ENCODE measurements at places on chromosomes 12 and 14. TPM values are rescaled to one million over a fixed set of nuclear protein-coding genes. Genes with fewer than 3 reads are reported as not detected.

- no peak for DNase-seq
Measured at GRCh38 chr14:90660865-90661570, 155.2 kb downstream of the TTC7B start.

GRCh38 chr14:62304257-62304656, 542.0 kb downstream of the SNAPC1 start:
- DNase-seq, result no peak

DNA sequence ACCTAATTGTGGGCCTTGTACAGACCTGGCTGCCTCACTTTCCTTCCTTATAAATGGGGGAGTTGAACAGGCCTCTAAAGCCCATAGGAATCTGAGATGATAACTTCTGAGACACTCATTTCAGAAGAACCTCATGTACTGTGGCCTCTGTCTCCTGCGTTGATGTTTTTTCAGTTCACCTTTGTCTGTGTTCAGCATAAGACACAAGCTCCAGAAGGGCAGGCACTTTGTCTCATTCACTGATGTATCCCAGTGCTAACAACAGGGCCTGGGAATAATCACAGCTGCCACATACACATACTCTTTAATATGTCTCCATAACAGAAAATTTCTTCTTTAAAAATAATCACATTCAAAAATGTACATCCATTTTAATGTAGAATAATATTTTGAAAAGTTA, 3.3 kb downstream of the FGD6 start:
- DNase-seq, result no peak

DNA sequence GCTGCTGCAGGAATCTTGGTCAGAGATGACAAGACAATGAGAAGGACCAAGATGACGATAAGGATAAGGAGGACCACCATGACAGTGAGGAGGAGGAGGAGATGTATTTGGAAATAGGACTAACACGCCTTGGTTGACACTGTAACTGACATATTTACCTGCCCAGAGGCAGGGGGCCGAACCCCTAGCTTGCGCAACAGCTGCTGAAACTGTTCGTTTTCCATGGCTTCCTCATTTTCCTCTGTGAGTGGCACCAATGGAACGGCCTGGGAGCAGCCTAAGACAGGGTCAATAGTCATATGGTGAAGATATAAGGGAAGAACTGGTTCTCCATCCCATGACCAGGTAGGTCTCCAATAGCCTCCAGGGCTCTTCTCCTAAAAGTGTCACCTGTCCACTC, 28.8 kb downstream of the TIMELESS start:
- no peak for DNase-seq

The ADAM20 gene
- 0.88 TPM for total RNA-seq

The PLBD1 gene
- 0.21 TPM for total RNA-seq

DNA sequence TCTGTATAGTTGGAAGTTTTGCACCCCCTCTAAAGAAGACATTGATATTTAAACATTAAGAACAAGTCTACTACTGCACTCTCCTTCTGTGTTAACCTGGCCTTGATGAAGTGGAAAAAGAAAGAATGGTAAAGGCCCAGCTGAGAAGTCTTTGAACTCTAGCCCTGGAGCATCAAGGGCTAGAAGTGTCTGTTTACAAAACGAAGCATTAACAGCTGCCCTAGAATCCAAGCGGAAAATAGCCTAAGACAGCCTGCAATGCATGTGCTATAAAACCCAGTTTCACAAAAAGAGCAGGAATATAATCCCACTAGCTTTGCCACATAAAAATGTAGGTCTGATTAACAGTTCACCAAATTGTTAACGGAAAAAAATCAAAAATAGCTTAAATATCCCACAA, 60.5 kb downstream of the NUMB start:
- peak; percentile 61 for DNase-seq

- DNase-seq, result no peak
Measured at GRCh38 chr12:93460902-93461301, 6.4 kb upstream of the MRPL42 start.

GRCh38 chr12:97168804-97169203, 261.7 kb downstream of the NEDD1 start:
- no peak for DNase-seq

The ANKRD33 gene
- not detected for total RNA-seq

GRCh38 chr12:43277651-43278540, 274.1 kb downstream of the ADAMTS20 start:
- no peak for DNase-seq

The CARMIL3 gene
- total RNA-seq, result 0.19 TPM

GRCh38 chr12:39441189-39441962, 1.5 kb downstream of the KIF21A start:
- DNase-seq, result no peak

DNA sequence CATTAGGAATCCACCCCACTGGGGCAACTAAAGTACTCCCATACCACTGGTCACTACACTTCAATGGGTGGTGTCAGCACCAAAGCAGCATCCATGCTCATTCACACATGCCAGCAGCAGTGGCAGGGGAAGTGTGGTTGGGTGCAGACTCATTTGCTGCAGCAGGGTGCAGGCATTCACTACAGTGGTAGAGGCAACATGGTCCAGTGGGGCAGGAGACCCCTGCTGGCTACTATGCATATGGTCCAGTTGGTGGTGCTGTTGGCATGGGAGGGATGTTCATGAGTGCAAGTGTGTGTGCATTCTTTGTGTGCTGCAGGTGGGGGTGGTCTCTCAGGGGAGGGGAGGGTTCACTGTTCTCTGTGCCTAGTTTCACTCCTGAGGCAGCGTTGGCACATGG, 908.4 kb upstream of the NOVA1 start:
- no peak for DNase-seq

DNA sequence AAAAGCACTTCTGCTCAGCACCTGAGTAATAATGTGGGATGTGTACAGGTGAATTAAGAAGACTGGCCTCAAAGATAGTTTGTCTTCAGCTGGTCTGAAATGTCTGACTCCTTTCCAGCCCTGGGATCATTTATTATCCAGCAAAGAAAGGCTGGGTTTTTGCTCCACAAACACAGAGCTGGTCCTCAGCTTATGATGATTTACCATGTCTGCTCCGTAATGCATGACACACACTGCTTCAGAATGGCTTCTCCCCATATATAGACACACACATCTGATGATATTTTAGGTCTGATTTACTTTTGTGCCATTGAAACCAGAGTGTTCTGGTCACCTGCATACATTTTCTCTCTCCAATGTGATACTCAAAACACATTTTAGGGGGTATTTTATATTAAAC, 225.0 kb downstream of the SLC25A21 start:
- DNase-seq, result no peak

- DNase-seq, result no peak
Measured at GRCh38 chr12:100718187-100718586, 76.4 kb upstream of the ANO4 start.

DNA sequence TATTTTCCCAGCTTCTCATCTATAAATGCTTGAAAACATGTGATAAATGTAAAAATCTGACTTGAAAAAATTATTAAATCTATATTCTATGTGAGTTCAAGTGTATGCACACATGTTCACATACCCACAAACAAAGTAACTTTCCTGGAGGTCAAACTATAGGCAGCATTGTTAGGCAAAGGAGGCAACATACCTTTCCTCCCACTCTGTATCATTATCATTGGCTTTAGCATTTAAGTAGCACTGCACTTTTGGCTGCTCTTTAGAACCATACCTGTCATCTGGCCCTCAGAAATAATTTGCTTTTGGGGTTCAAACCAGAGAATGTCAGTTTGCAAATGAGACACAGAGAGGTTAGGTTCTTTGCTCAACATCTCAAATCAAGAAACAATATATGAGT, 102.4 kb upstream of the CCDC196 start:
- no peak for DNase-seq

GRCh38 chr12:114425031-114425626, 19.2 kb upstream of the TBX5 start:
- no peak for DNase-seq

DNA sequence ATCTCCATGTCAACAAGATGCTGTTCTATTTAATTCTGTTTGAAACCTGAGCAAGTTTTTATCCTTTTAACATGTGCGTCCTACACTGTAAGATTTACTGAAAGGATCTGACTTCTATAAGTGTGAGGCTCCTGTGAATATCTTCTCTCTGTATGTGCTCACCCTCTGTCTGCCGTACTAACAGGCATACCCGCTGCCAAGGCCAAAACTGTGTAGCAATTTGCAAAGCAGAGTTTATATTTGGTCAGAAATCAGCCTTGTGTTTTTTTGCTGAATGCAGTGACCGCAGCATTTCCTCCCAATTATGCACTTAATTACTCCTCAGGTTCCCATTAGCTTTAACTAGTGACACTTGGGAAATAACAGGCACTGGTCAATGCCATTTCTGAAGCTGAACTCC, 12.3 kb downstream of the CHST11 start:
- DNase-seq, result no peak

- no peak for DNase-seq
Measured at GRCh38 chr14:91521061-91521640, 11.0 kb upstream of the PPP4R3A start.

DNA sequence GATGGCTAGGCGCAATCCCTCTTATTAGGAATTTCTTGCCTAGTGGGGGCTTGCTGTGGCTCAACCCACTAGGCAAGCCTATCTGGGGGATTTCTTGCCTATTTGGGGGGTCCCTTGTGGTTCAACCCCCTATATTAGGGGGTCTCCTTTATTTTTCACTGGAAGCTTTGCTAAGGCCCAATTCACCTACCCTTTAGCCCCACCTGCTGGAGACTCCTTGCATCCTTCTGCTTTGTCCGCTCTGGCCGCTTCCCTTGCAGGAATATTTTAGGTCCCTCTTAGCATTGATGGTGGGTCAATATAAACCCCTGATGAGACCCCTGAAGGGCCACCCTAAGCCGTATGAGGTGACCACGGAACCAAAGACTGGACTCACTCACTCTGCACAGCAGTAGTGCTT, 1552.1 kb downstream of the AACS start:
- no peak for DNase-seq

DNA sequence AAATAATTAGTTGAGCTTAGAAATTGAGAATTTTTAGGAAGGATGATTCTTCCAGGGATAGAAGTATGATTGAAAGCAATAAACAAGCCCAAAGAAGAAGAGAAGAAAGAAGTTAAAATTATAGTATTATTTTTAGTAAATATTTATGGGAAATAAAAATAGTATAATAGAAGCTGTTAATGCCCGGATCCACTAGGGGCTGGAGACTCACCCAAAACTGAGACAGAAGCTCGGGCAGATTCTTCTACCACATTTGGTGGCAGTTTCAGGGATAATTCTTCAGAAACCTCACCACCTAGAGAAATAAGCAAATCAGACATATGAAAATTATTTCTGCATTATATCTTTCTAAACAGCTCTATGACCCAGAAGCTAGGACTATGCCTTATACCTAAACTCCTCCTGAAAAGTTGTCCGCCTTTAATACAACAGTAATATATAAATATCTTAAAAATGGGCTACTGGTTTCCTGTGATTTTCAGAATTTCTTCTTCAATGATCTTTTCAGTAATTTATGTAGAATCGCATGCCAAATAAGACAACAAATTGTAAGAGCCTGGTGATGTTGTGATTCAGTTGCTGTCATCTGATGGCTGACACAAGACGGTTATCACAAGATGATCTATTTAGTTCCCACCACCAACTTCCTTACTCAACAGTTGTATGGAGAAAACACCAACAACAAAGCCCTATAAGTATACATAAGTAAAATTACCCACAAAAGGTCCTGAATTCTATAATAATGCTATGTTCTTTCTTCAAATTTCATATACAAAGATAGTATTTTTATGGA, 35.6 kb downstream of the A2M start:
- no peak for DNase-seq

- DNase-seq, result no peak
Measured at GRCh38 chr12:25771476-25771875, 187.0 kb upstream of the RASSF8 start.

- no peak for DNase-seq
Measured at GRCh38 chr14:24309538-24310264, at the start of gene LTB4R2. TSS of gene LTB4R2 (plus strand) at chr14:24310140. CDS start at chr14:24310665, 525 bp downstream.

The SMCO2 gene
- total RNA-seq, result not detected

- DNase-seq, result no peak
Measured at GRCh38 chr14:67817750-67818438, 1.5 kb upstream of the ZFYVE26 start.

GRCh38 chr14:35046751-35047536, 872 bp downstream of the FAM177A1 start:
- DNase-seq, result no peak

DNA sequence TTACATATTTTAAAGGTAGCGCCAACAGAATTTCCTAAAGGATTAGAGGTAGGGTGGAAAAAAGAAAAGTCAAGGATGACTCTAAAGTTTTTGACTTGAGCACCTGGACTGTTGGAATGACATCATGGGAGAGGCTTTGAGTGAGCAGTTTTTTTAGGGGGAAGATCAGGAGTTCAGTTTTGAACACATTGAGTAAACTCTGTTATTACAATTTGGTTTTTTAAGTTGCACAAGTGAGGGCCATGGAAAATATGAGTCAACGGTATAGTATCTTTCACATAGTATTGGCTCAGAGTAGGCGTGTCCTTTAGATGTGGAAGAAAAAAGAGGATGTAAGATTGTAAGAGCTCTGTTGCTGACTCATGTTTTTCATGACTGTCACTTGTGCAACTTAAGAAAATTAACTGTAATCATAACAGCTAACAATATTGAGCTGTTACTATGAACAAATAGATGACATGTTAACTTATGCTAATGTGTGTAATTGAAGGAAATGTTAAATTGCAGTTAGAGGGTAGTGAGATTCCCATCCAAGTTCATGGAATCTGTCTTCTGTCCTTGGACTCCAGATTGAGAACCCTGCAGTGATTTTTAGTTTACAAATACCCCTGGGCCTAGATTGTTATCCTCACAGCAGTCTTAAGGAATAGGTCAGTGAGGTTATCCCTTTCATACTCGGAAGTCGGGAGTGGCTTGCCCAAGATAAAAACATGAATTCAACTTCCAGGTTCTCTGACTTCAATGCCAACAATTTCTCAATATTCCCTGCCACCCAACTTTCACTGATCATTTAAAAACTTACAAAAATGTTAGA, 48.2 kb upstream of the ATP2B1 start:
- DNase-seq, result peak; percentile 62

GRCh38 chr14:68191567-68192321, 372.2 kb downstream of the RAD51B start:
- peak; percentile 78 for DNase-seq

- no peak for DNase-seq
Measured at GRCh38 chr14:24194873-24195185, 412 bp downstream of the TM9SF1 start.

GRCh38 chr14:79342942-79343341, 868.4 kb downstream of the DIO2 start:
- DNase-seq, result no peak

DNA sequence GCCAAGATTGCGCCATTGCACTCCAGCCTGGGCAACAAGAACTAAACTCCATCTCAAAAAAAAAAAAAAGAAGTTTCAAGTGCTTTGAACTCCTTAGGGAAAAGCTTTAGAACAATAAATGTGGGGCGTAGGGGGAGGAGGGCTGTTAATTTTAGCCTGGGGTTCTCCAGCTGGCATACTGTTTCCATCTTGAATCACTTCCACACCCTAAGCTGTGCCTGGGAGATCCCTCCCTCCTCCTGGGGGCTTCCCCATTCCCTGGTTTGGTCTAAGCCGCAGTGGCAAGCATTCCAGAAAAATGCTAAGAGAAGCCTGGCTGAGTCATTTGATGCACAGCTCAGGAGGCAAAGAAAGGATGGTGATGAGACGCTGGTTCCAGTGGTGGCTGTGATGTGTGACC, 2.3 kb upstream of the ZNF384 start:
- peak; percentile 75 for DNase-seq

- peak; percentile 83 for DNase-seq
Measured at GRCh38 chr14:56210571-56210970, 92.4 kb downstream of the PELI2 start.
